ENCODE measurements at places on chromosomes 5 and 9.

DNA sequence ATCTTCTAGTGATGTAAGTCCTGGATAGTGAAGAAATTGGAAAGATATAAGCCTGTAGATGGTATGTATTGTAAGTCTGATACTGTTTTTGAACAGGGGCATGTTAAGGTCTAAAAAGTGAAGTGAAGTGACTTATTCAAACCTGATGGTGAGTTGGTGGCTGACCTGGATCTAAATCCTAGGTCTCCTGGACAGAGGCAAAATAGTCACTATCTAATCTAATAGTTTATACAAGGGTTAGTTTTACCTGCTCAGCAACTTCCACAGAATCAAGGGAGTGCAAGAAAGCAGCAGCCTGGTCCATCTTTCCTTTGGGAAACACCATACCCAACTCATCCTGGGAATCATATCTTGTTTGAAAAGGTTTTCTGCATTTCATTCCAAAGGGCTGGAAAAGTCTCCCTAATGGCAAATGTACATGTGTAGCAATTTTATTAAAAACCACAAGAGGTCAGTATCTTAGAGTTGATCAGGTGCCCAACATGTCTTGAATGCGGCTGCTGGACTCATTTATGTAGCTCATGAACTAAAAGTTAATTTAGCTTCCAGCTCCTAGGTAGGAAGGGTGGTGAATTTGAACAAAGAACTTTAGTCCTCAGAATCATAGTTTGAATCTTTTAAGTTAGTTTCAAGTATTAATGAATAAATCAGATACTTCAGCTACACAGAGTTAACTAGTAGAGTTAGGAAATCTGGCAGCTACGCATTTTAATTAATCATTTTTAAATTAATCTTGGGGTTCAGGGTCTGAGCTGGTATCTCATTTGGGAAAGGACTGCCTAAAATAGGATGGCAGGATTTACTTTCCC, 26.0 kb downstream of the SKP2 start:
- DNase-seq, result peak; percentile 41

DNA sequence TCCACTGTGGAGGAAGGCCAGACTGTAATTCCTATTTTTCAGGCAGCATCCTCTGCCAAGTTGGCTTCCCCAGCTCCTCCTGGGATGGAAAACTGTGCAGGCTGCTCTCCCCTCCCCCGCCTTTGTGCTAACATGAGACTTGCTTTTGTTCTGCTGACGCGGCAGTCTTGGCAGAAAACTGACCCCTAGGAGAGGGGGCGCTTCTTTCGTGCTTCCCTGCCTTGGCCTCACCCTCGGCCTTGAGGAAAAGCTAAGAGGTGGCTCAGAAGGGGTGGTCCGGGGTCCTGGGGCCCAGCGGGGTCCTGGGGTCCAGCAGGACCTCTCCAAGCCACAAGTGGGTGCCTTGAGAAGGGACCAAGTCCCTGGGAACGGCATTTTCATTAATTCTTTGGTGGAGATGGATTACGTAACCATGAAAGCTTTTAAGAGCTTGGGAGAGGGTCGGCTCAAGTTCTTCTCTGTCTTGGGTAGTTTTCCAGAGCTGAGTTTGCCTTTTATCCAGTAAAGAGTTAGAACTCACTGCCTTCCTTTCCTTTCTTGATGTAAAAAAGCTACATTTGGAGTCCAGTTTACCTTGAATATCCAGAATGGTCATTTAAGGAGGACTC, 51.0 kb downstream of the SH3PXD2B start:
- DNase-seq, result no peak

- no peak for DNase-seq
Observed at GRCh38 chr5:53373451-53374158, 106.8 kb upstream of the FST start.

DNA sequence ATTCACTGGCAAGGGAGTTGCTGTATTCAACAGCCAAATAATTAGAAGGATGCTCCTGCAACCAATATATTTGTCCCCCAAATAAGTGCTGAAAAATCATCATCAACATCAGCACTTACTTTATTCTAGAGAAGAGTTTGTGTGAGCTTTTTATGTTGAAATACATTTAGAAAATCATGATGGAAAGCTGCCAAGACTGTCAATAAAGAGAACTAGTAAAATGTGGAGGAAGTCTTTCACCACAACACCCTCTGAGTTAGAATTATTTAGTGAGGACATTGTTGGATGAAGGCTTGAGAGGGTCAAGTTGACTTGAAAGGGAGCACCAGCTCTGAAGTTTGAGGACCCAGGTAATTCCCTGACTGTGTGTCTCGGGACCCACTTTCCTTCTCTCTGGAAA, 100.2 kb upstream of the TBCA start:
- DNase-seq, result no peak

DNA sequence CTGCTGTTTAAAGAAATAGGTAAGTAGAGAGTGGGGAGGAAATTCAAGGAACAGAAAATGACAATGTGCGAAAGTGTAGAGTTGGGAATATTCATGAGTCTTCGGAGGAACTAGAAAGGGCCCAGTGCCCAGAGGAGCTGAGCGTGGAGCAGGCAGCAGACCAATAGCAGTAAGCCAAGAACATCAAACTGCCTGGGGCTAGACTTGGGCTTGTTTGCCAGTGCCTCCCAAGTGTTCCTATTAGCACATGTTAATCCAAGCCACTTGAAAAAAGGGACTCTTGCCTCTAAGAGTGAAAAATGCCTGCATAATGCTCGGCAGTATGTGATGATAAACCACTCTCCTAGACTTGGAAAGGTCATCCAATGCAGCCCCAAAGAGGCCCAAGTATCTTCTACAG, 1.2 kb upstream of the TAL2 start:
- DNase-seq, result no peak

GRCh38 chr5:181166812-181167733, 19.7 kb downstream of the OR2V2 start:
- no peak for DNase-seq

DNA sequence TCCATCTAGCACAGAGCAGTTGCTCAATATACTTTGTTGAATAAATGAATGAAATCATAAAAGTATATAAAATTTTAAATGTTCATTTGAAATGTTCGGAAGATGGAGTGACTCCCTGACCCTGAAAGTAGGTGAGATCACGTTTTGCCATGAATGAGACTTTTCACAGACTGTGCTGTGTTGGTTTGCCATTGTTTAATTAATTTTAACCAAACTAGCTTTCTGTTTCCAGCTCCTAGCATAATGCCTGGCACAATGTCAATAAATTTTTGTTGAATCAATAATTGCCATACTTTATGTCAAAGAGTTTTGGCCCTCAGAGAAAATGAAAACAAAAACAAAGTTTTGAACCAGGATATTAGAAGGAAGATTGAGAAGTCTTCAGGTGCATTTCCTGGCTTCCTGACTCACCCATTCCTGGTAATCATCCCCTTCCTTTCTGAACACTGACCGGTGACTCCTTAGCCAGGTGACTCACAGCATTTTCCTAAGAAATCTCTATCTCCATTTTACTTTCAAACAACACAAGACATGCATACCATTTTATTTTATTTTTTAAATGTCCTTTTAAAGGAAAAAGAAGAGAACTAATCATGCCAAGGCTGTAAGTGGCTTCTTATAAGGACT, 15.1 kb downstream of the SLC28A3 start:
- DNase-seq, result no peak

GRCh38 chr9:16729651-16730050, 140.8 kb downstream of the BNC2 start:
- no peak for DNase-seq

DNA sequence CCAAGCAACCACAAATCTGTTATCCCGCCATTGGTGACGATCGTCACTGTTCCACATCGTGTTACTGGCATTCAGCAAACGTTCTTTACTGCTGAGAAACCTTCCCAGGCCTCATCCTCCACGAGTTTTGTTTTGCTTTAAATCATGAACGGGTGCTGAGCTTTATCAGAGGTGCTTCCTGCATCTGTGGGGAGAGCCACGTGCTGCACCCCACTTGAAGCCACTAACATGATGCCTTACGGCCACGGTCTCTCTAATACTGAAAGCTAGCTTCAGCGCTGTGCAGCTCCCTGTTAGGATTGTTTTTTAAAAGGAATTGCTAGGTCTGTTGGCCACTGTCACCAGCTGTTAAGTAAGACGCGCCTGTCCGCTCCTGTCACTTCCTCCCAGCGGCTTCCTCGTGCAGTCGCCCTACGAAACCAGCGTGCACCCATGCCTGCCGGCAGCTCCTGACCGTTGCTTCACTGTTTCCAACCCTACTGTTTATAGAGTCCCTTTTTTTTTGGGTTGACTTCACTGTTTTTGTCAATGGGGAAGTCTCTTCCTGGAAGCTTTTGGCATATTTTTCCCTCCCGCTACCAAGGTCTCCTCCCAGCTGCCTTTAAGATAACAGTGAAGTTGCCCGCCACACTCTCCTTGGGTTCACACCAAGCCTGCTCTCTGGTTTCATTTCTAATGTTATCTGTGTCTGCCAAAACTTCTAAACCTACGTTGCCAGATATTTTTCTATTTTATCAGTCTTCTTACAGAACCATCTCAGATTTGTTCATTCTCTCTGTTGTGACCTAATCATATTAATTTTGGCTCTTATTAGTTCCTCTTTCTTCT, 20.3 kb downstream of the LPCAT1 start:
- no peak for DNase-seq

DNA sequence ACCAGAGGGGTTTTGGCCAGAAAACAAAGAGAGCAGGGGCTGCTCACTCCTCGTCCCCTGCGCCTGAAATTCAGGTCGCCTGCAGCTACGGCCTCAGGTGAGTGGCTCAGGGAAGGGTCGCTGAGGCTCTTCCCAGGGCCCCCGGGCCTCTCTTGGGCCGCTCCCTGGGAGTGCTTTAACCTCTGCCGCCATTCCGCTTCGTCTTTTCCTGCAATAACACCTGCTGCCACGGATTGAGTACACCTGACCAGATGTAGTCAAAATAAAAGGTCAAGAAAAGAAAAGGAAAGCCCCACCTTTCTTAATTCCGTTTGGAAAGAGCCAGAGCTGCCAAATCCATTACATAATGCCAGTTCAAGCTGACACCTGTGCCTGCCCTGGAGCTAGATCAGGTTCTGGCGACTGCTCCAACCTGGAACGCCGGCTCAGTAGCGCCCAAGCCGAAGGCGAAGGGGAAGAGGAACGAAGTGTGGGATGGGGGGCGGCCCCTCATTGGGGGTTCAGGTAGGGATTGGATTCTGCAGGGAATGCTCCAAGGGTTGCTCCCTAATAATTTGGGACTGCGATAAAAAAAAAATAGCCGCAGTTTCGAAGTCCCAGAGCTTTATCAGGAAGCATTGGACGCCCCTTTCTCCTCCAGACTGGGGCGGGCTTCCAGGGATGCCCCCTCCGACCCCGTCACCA, 193.9 kb downstream of the MEF2C start:
- no peak for DNase-seq

- no peak for DNase-seq
Observed at GRCh38 chr9:15369238-15369637, 53.4 kb upstream of the SNAPC3 start.

GRCh38 chr5:38695021-38695958, 138.8 kb upstream of the LIFR start:
- no peak for DNase-seq

- no peak for DNase-seq
Observed at GRCh38 chr9:8960254-8960653, 1160.7 kb upstream of the DMAC1 start.

DNA sequence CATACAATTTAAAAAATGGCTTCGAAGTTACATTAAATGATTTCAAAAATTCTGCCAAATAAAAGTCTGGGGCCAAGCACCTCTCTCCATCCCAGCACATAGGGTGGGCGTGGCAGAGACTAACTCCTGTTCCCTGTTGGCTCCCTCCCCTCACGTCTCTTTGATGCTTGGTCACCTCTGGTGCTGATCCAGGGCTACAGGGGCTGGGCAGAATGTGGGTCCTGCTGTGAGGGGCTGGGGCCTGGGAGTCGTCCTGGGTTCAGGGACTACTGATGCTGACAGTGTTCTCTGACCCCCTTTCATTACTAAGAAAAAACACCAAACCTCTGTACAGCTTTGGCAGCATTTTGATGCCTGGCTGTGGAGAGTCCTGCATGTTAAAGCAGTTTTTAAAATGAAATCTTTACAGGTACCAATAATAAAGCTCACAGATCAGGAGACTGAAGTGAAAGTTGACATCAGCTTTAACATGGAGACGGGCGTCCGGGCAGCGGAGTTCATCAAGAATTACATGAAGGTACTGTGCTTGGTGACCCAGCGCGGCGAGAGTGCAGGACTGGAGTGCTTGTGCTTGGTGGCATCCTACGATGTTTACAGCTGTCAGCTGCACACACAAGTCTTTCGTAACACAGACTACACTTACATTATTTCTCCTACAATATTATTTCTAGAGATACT, 29.0 kb downstream of the TENT4A start:
- DNase-seq, result no peak

GRCh38 chr9:130936285-130937117, 2.5 kb downstream of the FIBCD1 start:
- DNase-seq, result peak; percentile 53

GRCh38 chr9:21989440-21990189, 4.6 kb downstream of the CDKN2A start:
- DNase-seq, result no peak

Measured in SW480 (cell line).